NB4 (cell line): ENCODE measurements at places on chromosomes 7 and 10.

GRCh38 chr7:98534493-98534892 is 82.6 kb upstream of the NPTX2 start:
- no peak for DNase-seq

- no peak for DNase-seq
Measured at GRCh38 chr7:2301511-2301863, 12.8 kb downstream of the SNX8 start.

DNA sequence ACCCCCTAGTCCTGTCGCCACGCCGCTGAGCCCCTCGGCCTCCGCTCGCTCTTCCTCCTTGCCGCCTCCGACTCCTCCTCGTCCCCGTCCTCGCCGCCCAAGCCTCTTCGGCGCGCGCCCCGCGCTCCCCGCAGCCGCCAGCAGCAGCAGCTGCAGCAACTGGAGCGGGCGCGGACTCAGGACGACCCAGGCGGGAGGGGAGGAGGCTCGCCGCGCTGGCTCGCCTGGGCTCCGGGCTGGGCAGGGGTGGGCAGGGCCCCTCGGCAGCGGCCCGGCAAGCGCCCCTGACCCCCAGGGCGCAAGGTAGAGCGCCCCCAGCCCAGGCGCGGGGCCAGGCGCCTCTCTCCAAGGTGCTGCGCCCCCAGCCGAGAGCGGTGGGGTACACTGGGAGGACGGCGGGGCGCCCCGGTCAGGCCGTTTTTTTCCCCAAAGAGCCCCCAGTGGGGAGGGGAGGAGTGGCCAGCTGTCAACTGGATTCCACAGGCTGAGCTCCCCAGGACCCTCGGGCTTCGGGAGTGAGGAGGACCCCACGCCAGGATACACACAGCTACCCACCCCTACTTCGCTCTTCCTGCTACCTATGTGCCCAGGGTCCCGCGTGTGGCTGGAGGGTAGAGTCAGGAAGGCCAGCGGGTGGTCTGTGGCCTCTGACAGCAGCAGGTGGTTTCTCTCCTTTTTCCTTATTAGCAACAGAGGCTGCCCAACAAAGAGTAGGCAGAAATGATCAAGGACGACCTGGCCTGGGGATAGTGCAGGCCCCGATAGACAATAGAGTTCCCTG is 903 bp upstream of the KCNMA1 start:
- no peak for DNase-seq

GRCh38 chr7:3089493-3089892 is 45.8 kb upstream of the CARD11 start:
- peak; percentile 47 for DNase-seq

DNA sequence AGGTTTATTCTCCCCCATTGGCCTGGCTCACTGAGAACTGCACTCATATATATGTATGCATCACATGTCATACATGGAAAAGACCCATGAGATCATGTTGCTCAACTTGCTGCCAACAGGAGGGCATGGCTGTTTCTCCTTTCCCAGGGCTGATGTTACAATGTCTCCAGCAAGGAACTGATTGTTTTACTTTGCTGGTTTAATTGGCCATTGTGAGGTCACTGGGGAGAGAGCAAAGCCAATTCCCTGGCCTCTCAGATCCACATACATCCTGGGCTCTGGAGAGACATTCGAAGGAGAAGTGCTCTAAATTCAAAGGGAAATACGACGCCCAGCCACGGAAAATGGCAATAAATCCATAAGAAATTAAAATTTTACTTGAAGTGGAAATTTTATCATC is 287.8 kb downstream of the WDR11 start:
- no peak for DNase-seq

- no peak for DNase-seq
Measured at GRCh38 chr7:91517201-91517785, 253.1 kb downstream of the FZD1 start.

GRCh38 chr10:36559412-36560400 is 565.7 kb upstream of the ANKRD30A start:
- no peak for DNase-seq

- no peak for DNase-seq
Measured at GRCh38 chr7:106872763-106873162, 7.7 kb downstream of the PIK3CG start.

DNA sequence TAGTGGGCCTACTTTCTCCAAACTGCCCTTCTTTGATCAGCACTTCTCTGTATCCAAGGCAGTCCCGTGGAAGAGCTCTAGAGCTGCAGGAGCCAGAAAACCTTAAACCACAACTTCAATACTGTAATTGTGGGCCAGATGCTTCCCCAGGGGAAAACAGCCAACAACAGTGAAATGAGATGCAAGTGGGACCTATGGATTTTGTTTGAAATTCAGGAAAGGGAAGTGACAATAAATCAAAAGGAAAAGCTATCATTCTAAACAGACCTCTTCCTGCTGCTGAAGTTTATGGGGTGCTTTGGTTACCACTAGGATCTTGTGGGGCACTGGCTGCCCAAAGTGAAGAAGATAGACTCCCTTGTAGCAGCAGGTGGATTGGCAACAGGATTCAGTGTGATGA is 1031.7 kb downstream of the LRMDA start:
- DNase-seq = no peak

DNA sequence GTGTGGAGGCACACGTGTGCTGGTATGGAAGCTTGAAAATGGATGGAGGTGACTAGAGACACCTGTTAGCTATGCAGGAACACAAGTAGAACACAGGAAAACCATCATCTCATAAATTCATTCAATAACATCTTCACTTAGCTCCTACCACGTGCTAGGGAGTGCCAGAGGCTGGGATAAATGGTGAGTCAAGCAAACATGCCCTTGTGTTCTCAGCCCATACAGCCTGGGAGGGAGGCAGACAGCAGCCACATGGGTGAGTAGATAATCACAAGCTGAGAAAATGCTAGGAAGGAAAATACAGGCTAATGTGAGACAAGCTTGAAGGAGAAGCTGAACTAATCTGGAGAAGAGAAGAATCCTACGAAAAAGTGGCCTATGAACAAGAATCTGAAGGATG is 468.0 kb upstream of the ZMIZ1 start:
- DNase-seq = no peak

- DNase-seq = no peak
Measured at GRCh38 chr10:124298891-124299290, 119.8 kb downstream of the OAT start.

- no peak for DNase-seq
Measured at GRCh38 chr7:34061149-34061548, 155.8 kb downstream of the BMPER start.

DNA sequence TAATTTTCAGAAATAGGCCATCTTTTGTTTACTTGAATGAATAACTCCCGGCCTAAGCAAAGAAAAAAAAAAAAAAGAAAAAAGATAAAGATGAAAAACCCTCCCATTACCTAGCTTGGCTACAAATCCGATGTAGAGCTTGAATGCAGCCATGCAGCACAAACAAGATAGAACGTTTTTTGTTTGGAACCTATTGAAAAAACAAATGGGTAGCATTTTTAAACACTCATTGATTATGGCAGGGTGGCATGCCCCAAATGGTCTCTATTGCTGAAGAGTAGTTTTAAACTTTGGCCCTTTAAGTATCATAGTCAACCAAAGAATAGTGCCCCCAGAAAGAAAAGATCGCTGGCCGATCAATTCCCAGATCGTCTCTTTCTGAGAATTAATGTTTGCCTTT is 84.4 kb downstream of the VTI1A start:
- no peak for DNase-seq

- no peak for DNase-seq
Measured at GRCh38 chr7:132964876-132965275, 117.0 kb downstream of the CHCHD3 start.

DNA sequence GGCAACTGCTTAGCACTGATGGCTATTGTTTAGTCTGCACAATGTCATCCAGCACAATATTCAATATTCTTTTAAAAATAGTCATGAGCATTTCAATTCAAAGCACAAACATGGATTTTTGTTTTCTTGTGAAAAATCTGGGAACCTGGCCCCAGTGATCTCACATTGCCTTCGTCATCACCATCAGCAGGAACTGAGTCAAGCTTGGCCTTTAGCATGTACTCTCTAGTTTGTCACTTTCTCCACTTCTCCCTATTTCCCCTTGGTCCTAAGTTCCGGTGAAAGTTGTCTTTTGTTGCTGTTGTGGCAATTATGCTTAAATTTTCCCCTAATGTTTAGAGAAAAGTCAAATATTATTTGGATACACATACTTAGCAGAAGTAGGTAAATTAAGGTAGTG is 252.9 kb upstream of the SORCS1 start:
- DNase-seq = no peak

DNA sequence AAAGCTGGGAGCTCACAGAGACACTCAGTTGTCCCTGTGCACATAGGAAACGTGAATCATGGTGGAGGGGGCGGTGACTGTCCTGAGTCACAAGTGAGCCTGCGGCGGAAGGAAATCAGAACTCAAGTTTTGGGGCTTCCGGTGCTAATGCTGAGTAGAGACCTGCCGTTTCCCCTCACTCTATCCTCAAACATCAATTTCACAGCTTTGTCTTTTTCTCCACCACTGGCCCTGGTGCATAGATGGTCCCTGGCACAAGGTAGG is 21.9 kb downstream of the ADCYAP1R1 start:
- DNase-seq = peak; percentile 23

DNA sequence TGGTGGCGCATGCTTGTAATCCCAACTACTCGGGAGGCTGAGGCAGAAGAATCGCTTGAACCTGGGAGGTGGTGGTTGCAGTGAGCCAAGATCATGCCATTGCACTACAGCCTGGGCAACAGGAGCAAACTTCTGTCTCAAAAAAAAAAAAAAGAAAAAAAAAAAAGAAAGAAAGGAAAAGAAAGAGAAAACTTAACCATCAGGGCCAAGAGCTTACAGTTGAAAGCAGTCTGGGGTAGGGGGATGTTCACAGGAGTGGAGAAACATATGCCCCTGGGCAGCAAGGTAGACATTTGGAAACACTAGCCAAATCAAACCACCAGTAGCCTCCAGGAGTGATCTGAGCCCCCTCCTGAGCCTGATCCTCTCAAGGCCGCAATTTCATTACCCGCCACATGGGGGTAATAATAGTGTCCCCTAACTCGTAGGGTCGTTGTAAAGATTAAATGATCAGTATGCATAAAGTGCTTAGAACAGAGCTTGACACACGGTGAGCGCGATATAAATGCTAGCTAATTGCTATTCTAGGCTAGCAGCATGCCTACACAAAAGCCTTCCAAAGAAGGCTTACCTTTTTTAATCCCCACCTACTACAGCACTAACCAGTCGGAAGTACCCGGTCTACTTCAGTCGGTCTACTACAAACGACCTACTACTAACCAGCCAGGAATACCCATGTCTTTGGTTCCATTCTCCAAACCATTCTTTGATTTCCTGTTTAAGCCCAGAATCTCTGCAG is 274.3 kb upstream of the NEBL start:
- DNase-seq = no peak

DNA sequence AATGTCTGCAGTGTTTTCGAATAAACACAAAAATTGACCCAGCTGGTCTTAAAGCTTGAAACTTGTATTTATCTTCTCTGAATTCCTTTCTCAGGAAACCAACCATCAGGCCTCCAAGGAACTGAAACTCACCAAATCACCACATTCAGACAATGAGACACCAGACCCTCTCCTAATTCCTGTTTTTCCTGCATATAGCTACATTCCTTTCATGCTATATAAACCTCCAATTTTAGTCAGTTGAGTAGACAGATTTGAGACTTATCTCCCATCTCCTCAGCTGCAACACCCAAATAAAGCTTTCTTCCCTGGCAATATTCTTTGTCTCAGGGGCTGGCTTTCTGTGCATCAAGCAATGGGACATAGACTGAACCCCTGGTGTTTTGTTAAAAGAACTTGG is 317.0 kb downstream of the CACNA2D1 start:
- no peak for DNase-seq

DNA sequence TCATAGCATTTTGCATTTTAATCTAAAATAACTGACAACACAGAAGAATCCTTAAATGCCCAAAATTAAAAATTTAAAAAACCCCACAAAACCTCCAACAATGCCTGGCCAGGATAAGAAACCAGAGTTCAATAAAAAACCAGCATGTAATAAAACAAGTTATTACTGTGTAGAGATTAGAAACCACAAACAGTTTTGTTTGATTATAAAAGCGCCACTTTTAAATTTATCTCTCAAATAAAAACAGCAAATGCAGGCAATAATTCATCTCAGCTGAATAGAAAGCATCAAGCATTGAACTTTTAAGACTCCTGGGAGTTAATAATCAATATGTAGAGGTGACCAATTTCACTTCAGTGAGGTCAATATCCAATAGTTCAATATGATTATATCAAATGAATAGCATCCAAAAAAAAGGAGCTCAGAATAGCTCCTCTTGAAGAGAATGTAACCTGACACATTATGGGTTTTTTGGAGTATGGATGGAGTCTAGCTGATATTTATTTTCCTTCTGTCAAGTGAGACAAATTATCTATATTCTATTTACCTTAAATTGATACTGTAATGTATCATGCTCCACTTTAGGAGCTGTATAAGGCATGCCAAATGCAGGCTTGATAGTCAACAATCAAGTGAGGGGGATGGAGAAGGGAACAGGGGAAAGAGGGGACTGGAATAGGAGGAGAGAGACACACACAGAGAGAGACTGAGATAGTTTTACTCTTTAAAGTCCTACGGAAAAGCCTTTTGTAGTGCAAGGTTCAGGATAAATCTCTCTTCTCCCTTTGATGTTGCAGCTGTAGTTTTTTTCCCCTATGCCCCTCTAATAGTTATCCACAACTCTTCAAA is 130.9 kb downstream of the RSU1 start:
- no peak for DNase-seq

- no peak for DNase-seq
Measured at GRCh38 chr7:17772581-17773288, 167.6 kb downstream of the SNX13 start.

DNA sequence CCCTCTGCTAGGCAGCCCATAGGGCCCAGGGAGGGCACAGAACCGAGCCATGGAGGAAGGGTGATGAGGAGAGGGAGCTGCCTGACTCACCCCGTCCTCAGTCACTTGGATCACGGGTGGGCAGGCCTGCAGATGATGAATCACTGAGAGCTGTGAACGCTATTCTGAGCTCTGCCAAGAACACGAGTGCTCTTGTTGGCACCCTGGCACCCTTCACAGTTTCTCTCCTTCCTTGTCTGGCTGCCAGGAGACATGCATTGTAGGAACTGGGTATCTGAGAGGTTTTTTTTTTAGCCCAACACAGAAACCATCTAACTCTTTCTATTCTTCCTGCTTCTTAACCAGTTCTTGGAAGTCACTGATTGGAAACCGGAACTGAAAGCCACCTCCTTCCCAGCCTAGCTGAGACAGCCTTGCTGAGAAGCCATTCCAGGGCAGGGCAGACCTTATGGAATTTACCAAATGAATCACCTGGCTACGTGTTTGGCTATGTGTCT is 82.1 kb downstream of the SLC37A3 start:
- no peak for DNase-seq

DNA sequence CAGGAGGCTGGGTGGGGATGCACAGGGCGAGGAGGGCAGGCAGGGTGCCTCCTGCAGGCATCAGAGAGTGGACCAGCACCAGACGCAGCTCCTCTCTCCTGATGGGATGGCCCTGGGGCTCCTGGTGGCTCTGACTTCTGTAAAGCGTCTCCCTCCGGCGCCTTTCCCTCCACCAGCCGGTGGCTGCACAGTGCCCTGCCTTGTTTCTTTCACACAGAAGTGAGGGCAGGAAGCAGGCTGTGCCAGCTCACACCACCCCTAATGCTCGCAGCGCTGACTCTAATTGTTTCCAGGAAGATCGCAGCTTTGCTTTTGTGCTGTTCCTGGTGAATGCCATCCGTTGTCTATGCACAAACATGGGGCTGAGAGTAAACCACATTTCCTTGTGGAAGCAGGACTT is 152.3 kb upstream of the LANCL2 start:
- DNase-seq = no peak
